ENCODE measurements at places on chromosomes 5 and 9.

DNA sequence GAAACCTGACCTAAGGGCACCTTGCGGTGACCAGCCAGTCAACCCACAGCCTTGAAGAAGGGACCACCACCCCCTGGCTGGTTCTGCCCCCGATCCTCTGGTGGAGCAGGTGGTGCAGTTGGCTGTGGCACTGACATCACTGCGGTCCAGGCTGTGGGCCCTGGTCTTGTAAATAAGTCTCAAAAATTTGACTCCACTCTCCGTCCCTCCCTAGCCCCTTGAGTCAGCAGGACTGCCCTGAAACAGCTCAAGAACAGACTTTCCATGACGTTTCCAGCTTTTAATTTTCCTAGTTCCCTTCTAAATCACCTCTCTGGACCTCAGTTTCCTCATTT lies 134.8 kb upstream of the BOD1 start:
- no peak for DNase-seq

DNA sequence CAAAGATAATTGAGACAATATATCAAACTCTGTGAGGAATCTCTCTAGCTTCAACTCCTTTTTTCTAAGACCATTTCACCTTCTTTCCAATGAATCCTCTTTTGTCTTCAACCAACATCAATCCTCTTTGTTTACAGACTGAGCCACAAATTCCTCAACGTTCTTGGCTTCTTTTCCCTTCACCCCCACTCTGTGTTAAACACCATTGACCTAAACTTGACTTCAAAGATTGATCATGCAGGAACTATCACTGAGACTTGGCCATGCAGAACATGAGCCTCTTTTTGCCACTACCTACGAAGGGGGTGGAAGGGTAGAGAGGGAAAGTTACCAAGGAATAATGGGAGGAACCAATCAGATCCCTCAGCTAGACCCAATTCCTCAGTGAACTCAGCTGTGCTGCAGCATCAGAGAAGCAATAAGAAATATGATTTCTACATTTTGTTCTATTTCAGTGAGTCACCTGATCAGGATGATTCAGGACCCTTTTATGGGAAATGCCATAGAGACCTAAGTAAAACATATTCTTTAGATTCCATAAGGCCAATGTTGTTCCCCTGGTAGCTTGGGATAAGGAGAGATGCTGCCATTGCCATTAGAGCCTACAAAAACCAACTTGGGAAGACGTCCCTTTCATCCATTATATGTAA lies 187.7 kb upstream of the RGMB start:
- no peak for DNase-seq

GRCh38 chr5:10410662-10411061 lies 31.0 kb upstream of the ROPN1L start:
- no peak for DNase-seq

GRCh38 chr5:167763772-167764171 lies 527.7 kb upstream of the WWC1 start:
- no peak for DNase-seq

- peak; percentile 17 for DNase-seq
These were observed 19.8 kb upstream of the SLC9A3 start for GRCh38 chr5:543755-544674.

GRCh38 chr5:110086658-110087388 lies 397.1 kb downstream of the MAN2A1 start:
- no peak for DNase-seq

DNA sequence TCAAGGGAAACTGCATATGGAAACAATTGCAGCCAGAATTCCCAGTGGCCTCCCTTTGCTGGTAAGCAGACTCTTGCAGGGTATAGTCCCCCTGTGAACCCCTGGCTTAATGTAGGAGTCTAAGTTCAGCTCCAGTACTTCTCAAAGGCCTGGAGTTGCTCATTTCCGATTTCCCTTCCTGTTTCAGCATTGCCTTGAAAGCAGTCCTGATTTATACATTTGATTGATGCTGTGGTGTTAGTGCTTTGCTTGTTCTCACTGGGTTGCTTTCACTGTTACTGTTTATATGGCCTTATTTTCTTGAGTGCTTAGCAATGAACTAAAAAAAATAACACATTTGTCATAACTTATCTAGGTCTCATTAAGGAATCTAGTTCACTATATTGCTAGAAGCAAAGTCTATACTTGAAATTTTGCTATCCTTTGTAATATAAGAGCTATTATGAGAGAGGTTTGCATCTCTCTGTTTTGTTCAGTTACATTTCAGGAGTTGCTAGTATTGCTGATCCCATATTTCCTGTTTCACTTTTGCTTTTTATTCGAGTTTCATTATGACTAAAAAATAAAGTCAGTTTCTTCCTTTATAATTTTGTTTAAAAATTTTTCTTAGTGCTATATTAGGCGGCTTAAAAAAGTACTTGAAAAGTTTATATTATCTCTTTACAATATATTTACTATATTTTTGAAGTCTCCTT lies 122.4 kb upstream of the NMUR2 start:
- DNase-seq, result no peak

GRCh38 chr5:173626505-173626820 lies 10.0 kb upstream of the BOD1 start:
- no peak for DNase-seq

- no peak for DNase-seq
These were observed 6.0 kb upstream of the SLC9A3 start for GRCh38 chr5:530001-530955.

GRCh38 chr5:72465601-72466563 lies 41.3 kb downstream of the ZNF366 start:
- no peak for DNase-seq

- no peak for DNase-seq
These were observed 898 bp downstream of the STC2 start for GRCh38 chr5:173327084-173327947.

DNA sequence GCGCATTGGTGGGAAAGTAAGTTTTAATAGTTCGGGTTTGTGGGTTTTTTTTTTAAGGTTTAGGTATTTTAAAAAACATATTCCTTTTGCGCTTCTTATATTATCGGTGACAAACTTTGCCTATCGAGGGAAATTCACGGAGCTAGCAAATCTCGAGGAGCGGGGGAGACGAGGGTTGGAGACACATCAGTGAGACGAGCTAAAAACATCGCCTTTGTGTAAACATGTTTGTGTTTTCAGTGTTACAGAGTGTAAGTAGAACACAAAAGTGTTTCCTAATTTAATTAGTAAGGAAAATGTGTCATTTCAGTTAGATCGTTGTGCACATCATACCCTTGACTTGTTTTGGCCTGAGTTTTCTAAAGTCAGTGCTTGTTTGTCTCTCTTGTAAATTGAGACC lies 945 bp downstream of the BTF3 start:
- DNase-seq, result no peak

GRCh38 chr9:80664327-80665210 lies 1024.8 kb downstream of the TLE1 start:
- DNase-seq, result no peak

DNA sequence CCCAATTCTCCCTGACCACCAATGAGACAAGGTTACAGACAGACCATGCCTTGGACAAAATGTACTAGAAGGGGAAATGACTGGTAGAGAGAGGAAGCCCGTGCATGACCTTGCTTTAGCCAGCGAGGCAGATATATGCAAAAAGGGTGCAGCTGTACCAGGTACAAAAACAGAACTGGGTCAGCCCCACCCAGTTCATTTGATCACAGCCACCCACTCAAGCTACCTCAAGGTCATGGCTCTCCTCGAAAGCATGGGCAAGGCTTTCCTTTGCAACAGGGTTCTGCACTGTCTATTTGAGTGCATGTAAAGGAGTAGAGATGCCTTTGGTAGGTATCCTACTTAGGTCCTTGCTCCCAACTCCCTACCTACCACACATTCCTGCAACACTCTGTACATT lies 33.3 kb downstream of the TLE1 start:
- no peak for DNase-seq

DNA sequence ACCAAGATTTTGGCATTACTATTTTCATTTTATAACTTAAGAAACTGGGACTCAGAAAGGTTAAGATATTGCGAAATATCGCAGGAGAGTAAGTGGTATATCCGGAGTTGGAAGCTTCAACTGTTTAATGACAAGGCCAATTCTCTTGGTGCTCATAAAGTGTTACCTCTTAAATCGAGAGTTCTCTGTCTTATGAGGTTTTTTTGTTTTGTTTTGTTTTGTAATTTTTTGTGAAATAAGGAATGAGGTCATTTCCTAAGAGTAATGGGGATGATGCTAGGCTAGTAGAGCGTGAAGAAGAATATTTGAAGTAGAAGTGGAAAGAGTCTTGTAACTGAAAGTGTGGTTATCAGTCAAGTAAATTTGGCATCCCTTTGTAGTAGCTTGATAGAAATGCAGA lies 183.2 kb upstream of the DAB2 start:
- no peak for DNase-seq

GRCh38 chr5:18797222-18797621 lies 1163.0 kb downstream of the TAF11L14 start:
- no peak for DNase-seq

GRCh38 chr5:133370904-133371303 lies 241.4 kb downstream of the FSTL4 start:
- DNase-seq, result no peak

GRCh38 chr9:133712221-133713100 lies 25.7 kb downstream of the SARDH start:
- no peak for DNase-seq

- DNase-seq, result no peak
These were observed 6.8 kb downstream of the FBP2 start for GRCh38 chr9:94586814-94587213.

DNA sequence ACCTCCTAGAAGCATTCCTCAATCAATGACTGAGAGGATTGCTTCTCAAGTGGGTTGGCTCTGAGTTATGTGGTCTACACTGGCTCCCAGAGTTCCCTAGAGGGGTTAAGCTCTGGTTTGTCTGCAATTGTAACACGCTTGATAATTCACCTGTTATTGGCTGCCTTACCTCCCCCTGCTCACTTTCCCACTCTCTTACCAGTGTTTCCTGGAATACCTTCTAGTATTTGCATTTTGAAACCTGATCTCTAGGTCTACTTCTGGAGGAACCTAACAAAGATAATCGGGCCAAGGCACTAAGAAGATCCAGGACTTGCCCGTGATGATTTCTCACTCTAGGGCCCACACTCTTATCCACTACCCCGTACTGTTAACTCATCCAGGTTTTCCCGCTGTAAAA lies 110.1 kb upstream of the MAP3K1 start:
- DNase-seq, result no peak

GRCh38 chr5:132087176-132087575 lies 13.6 kb downstream of the CSF2 start:
- no peak for DNase-seq

DNA sequence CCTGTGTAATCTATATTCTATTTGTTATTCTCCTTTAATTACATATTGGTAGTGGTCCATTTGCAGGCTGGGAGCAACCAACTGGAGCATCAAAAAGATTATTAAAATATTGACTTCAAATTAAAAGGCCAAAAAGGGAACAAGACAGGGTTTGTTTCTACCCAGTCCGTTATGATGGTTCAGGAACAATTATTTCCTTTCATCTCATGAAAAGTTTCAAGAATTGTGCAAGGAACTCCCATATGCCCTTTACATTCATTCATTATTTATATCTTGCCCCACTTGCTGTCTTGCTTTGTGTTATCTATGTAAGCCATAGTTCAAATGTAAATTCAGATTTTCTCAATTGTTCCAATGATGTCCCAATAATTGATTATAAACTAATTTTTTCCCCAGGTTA lies 58.7 kb upstream of the TLE1 start:
- no peak for DNase-seq

- no peak for DNase-seq
These were observed 171.5 kb downstream of the NXNL2 start for GRCh38 chr9:88706193-88707113.

GRCh38 chr9:112530751-112531205 lies 44.2 kb downstream of the KIAA1958 start:
- DNase-seq, result no peak

DNA sequence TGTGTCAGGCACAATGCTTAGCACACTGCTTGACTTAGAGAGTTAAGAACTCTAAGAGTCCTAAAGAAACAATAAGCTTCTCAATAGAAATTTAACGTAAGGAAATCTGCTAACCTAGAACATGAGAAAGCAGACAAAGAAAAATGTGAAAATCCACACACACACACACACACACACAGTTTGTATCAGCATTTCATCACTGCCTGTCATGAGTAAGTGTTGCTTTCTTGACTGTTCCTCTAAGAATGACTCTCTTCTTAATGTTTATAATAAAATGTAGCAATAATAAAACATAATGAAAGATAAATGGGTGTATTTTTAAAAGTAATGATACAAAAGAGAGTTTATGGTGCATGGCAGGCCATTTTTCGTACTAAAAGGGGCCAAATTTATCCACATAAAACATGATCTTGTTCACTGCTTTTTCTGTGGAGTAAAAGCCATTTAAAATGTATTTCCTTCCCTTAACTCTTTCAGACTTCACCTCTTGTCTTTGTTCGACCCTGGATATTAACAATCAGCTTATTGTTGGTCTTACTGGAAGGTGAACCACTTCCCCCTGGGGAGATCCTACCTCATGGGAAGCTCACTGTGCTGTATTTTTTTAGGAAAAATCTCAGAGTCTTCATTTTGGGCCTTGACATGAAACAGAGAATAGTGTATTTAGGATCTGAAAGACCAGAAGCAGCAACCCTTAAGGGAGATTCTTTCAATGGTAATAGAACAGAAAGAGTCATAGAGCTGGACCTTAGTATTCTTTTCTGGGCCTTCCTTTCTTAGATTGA lies 107.3 kb upstream of the ANKRD55 start:
- no peak for DNase-seq

Measured in central memory CD8-positive, alpha-beta T cell (primary cell).